T-cell (primary cell): ENCODE measurements at places on chromosomes 1 and 21.

DNA sequence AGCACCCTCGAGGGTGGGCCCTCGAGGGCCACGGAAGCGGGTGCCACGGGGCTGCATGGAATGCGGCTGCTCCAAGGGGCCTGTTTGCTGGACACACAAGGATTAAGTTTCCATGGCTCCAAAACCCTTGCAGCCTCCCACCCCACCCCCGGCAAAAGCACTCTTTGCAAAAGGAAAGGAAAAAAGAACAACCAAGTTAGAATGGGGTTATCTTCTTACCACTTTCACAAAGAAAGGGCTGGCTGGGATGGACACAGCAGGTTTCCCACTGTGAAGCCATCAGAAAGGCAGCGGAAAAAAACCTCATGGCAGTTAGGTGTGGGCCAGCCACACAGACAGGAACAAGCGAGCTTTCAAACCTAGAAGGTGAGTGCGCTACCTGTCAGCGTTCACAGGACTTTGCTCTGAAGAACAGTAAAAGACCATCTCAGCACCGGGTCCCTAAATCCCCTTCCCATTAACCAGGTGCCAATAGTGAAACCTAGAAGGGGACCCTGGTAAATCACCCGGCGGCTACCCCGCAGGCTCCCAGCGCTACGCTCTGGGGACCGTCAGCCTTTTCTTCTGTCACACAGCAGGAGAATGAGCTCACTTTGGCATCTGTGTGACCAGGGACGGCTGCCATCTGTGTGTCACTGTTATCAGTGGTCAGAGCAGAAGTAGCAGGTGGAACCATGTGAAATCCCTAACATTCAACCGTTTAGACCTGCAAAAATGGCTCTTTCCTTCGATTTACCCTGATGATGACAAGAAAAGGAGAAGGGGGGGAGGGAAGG, 93.0 kb downstream of the SIM2 start:
- DNase-seq, result no peak

- no peak for DNase-seq
These were observed 309.4 kb downstream of the NFIA start for GRCh38 chr1:61391730-61392129.

DNA sequence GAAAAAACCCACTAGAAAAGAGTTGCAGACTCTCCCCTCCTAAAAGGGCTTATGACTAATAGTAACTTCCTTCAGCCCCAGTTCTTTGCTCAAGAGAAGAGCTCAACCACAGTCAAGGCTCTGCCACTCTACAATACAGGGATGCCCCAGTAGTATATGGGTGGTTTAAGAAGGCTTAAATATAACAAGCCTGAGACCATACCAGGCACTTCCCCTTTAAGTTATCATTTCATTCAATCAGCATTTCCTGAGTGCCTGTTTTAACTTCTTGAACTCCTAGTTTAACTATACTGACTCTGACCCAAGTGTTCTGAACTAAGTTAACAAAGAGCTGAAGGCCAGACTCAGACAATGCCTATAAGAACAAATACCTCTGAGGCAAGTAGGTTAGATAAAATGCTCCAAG, 19.8 kb downstream of the PRPF38A start:
- peak; percentile 26 for DNase-seq

- no peak for DNase-seq
These were observed 31.0 kb upstream of the IL19 start for GRCh38 chr1:206739411-206740076.

DNA sequence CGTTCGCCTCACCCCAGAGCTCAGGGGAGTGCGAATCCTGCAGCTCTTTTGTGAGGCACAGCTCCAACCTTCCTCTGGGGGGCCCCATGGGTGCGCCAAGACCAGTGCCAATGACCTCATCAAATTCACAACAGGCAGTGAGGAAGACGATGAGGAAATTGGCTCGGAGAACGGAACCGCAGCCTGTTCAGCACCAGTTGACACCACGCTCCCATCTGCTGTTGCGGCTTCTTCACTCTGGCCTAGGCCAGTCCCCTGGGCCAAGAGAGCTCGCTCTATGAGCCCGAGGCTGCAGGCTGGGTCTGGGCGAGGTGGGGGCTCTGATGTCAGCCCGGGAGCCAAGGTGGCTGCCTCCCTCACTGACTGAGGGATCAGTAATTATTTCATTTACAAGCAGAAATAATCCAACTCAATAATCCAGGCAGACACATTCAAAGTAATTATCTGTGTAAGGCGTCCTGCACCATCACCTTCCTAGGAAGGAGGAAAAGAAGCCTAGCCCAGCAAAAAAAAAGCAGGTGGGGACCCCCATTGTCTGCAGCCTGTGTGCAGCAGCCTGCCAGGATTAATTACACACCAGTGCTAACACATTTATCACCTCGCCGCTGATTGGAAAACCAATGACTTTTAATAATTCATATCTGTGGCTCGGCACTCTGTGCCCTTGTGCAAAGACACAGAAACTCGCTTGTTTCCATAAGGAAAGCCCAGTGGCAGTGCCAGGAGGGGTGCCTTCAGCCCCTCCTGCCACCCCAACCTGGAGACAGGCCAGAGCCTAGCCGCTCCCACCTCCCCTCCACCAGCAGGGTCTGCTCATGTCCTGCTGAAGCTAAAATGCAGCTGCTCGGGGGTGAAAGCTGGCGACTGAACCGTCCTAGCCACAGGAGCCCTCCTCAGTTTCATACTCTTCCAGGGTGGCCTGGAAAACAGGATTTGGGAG, 1.9 kb downstream of the PLEKHA6 start:
- DNase-seq, result no peak
